Pancreas (tissue), 10 donors: ENCODE measurements at places on chromosomes 12 and 14. TPM values are rescaled to one million over a fixed set of nuclear protein-coding genes. Genes with fewer than 3 reads are reported as not detected.
A peak's percentile ranks its signal among the peaks of the same experiment; 100 is the strongest.

DNA sequence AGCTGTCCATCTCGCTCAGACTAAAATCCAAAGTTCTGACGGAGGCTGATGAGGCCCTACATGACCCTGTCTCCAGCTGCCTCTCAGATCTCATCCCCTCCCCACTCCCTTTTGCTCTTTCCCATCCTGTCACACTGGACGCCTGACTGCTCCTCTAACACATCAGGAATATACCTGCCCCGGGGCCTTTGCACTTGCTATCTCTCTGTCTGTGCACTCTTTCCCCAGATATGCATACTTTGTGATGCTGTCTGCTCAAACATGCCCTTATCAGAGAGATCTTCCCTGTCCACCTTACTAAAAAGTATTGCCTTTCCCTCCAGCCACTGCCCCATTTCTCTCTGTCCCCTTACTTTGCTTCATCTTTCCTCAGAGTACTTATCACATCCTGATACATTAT lies 238.8 kb downstream of the ANO2 start:
- no peaks in the 10 kb centered on the region for H3K4me1 ChIP-seq
- H3K4me3 ChIP-seq = no peak overlapping the region
- DNase-seq = no peak

The FAM90A1 gene
- total RNA-seq = 0.55 TPM

The G2E3 gene
- 6.5 TPM for total RNA-seq

DNA sequence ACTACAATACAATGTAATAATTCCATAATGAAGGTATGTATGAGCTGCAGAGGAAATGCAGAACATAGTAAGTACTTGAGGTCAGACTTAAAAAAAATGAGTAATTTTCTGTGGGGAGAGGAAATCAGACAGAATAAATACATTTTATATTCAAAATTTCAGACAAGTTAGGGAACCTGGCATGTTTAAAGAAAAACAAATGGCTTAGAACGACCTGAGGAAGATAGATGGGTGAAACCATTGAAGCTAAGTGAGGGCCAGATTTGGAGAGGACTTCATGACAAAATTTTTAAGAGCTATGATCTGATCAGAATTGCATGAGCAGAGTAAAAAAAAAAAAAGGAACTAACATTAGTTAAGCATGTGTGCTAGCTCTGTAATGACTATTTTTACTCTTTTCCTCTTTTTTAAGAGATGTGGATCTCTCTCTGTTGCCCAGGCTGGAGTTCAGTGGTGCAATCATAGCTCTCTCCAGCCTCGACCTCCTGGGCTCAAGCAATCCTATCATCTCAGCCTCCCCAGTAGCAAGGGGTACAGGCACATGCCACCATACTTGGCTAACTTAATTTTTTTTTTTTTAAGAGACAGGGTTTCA lies 157.6 kb upstream of the PDE3A start:
- DNase-seq = no peak
- H3K4me3 ChIP-seq = no peak overlapping the region
- H3K27me3 ChIP-seq = no peaks in the 10 kb centered on the region
- H3K4me1 ChIP-seq = no peaks in the 10 kb centered on the region
- H3K36me3 ChIP-seq = no peaks in the 10 kb centered on the region

The DEPDC4 gene
- total RNA-seq = 0.98 TPM

DNA sequence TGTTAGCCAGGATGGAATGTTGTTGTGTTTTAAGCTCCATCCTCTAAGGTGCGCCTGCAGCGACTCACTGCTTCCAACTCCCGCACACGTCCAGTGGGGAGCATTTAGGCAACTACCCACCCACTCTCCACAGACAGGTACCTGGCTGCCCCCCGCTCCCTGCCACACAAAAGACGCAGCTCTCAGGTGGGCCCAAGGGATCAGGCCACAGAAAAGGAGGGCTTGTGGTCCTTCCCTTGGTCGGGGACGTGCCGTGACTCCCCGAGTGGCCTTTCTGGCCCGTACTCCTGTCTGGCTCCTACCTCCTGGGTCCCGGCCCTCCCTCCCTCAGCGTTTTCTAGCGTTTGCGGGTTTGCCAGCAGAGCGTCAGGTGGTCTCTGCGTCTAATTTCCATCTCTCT lies 16.2 kb downstream of the TEDC1 start:
- H3K27ac ChIP-seq = no peak overlapping the region
- no peak for DNase-seq
- H3K27me3 ChIP-seq = no peaks in the 10 kb centered on the region

DNA sequence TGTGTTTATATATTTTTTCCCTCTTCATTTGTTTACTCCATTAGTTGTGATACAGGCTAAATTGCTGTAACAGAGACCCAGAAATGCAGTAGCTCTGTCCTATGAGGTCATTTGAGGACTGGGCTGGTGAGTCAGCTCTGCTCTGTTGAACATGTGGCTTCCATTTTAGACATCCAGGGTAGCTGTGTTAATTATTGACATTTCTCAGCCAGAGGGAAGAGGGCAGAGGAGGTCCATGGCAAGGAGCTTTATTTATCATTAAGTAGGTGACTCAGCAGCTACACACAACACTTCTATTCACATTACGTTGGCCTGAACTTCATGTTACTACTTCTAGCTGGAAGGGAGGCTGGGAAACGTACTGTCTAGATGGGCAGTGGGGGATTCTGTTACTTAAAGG lies 85.4 kb downstream of the PTCSC3 start:
- H3K27ac ChIP-seq = no peak overlapping the region
- peak; percentile 55 for DNase-seq
- H3K27me3 ChIP-seq = no peaks in the 10 kb centered on the region
- peaks cover 8% of the 10 kb centered on the region for H3K4me1 ChIP-seq
- no peaks in the 10 kb centered on the region for H3K36me3 ChIP-seq

DNA sequence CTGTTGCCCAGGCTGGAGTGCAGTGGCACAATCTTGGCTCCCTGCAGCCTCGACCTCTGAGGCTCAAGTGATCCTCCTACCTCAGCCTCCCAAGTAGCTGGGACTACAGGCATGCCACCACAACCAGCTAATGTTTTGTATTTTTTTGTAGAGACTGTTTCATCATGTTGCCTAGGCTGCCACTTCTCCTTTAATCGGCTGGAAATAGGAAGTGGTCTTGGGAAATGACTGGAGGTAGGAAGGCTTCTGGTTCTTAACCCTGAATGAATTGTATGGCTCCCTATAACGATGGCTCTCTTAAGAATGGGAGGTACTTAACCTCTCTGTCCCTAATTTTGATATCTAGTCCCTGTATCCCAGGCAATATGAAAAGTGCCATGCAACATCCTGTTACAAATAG lies 113.9 kb upstream of the USP15 start:
- no peak overlapping the region for H3K4me3 ChIP-seq
- no peak overlapping the region for H3K27ac ChIP-seq
- no peaks in the 10 kb centered on the region for H3K4me1 ChIP-seq
- no peaks in the 10 kb centered on the region for H3K36me3 ChIP-seq
- no peaks in the 10 kb centered on the region for H3K27me3 ChIP-seq
- no peak for DNase-seq

GRCh38 chr12:104751120-104751519 lies 207.0 kb downstream of the SLC41A2 start:
- no peaks in the 10 kb centered on the region for H3K27me3 ChIP-seq
- H3K36me3 ChIP-seq = no peaks in the 10 kb centered on the region
- H3K27ac ChIP-seq = no peak overlapping the region
- DNase-seq = no peak
- no peak overlapping the region for H3K4me3 ChIP-seq

The C12orf54 gene
- not detected for total RNA-seq

The KCNJ8 gene
- 19.6 TPM for total RNA-seq

The CRACR2A gene
- 8.1 TPM for total RNA-seq

DNA sequence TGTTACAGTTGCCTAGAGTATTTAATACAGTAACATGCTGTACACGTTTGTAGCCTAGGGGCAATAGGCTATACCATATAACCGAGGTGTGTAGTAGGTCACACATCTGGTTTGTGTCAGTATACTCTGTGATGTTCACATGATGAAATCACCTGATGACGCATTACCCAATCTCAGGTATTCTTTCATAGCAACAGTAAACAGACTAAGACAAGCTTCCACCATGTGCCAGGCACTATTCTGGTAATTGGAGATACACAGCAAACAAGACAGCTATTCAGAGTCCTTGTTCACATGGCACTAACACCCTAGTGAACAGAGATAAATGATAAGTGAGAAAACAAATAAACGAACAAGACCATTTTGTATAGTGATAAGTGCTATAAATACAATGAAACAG lies 3.8 kb upstream of the PDE3A start:
- no peak overlapping the region for H3K27ac ChIP-seq
- DNase-seq = no peak
- H3K27me3 ChIP-seq = no peaks in the 10 kb centered on the region

The AVPR1A gene
- total RNA-seq = 0.38 TPM

The SLCO1B1 gene
- total RNA-seq = not detected

GRCh38 chr12:129607301-129607700 lies 296.5 kb downstream of the TMEM132D start:
- H3K36me3 ChIP-seq = no peaks in the 10 kb centered on the region
- H3K27me3 ChIP-seq = no peaks in the 10 kb centered on the region
- H3K27ac ChIP-seq = no peak overlapping the region
- H3K4me3 ChIP-seq = no peak overlapping the region
- H3K4me1 ChIP-seq = no peaks in the 10 kb centered on the region

DNA sequence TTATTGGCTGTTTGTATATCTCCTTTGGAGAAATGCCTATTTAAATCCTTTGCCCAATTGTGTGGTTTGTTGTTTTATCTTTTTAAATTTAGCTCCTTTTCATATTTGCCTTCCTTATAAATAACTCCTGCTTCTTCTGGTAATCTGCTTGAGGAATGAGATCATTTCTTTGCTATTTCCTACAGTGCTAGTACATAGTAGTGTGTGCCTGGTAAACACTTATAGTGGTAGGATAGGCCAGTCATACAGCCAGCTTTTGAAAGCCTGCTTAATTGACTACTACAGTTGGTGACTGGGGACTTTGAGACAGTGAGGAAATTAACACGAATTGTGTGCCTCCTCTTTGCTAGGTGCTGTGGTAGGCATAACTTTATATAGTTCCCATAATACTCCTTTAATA lies 68.7 kb downstream of the BORCS5 start:
- H3K27ac ChIP-seq = no peak overlapping the region
- H3K36me3 ChIP-seq = no peaks in the 10 kb centered on the region
- H3K27me3 ChIP-seq = no peaks in the 10 kb centered on the region

DNA sequence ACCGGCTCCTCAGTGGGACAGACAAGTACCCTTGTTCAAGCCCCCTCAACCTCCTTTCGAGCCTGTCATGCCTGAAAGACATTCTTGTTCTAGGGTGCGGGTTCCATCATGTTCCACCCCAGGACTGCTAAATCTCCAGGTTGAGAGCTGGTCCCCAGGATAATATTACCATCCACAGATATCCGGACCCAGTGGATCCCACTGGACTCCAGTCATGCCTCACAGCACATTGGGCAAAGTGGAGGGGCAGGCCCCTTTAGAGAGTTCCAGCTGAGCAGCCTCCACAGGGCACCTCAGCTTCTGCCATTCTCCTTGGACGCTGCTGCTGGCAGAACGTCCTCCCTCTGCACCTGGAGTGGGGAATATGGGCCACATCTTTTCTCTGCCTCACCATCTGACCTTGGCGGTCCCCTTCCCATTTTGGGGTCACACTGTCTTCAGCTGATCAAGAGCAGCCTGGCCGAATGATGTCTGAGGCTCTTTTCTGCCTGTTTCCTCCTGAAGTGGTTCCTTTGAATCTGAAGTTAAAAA lies 137.4 kb downstream of the BCL11B start:
- H3K4me1 ChIP-seq = no peaks in the 10 kb centered on the region
- no peaks in the 10 kb centered on the region for H3K36me3 ChIP-seq
- no peak overlapping the region for H3K27ac ChIP-seq
- H3K27me3 ChIP-seq = no peaks in the 10 kb centered on the region
- no peak overlapping the region for H3K4me3 ChIP-seq
- DNase-seq = no peak

DNA sequence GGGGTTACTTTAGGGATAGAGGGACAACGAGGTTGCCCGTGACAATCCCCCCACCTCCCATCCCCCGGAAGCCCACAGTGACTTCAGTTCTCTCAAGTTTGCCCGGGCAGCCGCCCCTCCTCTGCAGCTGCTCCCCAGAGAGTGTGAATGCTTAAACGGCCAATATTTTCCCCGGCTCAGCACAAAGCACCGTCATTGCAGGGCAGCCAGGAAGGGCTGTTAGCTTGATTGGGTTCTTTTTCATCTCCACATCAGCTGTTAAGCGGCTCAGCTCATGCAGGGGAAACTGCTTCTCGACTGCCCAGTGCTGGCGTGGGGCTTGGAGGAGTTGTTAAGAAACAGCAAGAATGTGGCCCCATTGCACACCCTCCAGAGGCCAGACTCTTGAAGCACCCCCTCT lies 120.5 kb upstream of the NCOR2 start:
- DNase-seq = no peak
- H3K4me1 ChIP-seq = peaks cover 8% of the 10 kb centered on the region
- H3K36me3 ChIP-seq = no peaks in the 10 kb centered on the region

- H3K27me3 ChIP-seq = no peaks in the 10 kb centered on the region
- no peaks in the 10 kb centered on the region for H3K36me3 ChIP-seq
- H3K4me1 ChIP-seq = peaks cover 19% of the 10 kb centered on the region
- H3K27ac ChIP-seq = peak overlapping the region; percentile 92
- peak; percentile 88 for DNase-seq
Measured at GRCh38 chr14:105091517-105092170, 26.4 kb upstream of the GPR132 start.

DNA sequence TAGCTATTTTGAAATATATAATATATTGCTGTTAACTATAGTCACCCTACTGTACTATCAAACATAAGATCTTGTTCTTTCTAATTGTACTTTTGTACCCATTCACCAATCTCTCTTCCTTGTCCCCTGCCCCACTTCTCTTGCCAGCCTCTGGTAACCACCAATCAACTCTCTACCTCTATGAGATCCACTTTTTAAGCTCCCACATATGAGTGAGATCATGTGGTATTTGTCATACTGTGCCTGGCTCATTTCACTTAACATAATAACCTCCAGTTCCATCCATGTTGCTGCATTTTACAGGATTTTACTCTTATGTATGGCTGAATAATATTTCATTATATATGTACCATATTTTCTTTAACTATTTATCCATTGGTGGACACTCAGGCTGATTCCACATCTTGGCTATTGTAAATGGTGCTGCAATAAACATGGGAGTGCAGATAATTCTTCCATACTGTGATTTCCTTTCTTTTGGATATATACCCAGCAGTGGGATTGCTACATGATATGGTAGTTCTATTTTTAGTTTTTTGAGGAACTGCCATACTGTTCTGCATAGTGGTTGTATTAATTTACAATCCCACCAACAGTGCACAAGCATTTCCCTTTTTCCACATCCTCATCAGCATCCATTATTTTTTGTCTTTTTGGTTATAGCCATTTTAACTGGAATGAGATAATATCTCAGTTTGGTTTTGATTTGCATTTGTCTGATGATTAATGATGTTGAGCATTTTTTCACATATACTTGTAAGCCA lies 33.5 kb upstream of the SPIC start:
- no peaks in the 10 kb centered on the region for H3K4me1 ChIP-seq
- no peak overlapping the region for H3K27ac ChIP-seq
- no peaks in the 10 kb centered on the region for H3K36me3 ChIP-seq
- no peak for DNase-seq
- no peaks in the 10 kb centered on the region for H3K27me3 ChIP-seq
- no peak overlapping the region for H3K4me3 ChIP-seq

The TPH2 gene
- not detected for total RNA-seq

The CLEC4C gene
- total RNA-seq = not detected

The IRAK3 gene
- total RNA-seq = 2.1 TPM

The RAPGEF3 gene
- total RNA-seq = 2.8 TPM

The IL26 gene
- total RNA-seq = not detected

- H3K36me3 ChIP-seq = no peaks in the 10 kb centered on the region
- no peak overlapping the region for H3K27ac ChIP-seq
- H3K27me3 ChIP-seq = no peaks in the 10 kb centered on the region
- DNase-seq = no peak
- H3K4me3 ChIP-seq = no peak overlapping the region
- no peaks in the 10 kb centered on the region for H3K4me1 ChIP-seq
Measured at GRCh38 chr14:24353559-24354481, 14.0 kb upstream of the RIPK3 start.
